Neuronal stem cell (in vitro differentiated cells): ENCODE measurements at places on chromosomes 11 and 22.

GRCh38 chr11:3178349-3178748 is 13.2 kb upstream of the OSBPL5 start:
- no peak for DNase-seq

GRCh38 chr11:116970485-116971292 is 127.5 kb downstream of the SIK3 start:
- DNase-seq = no peak

GRCh38 chr11:69817265-69818230 is 1.7 kb downstream of the FGF3 start:
- DNase-seq = no peak

GRCh38 chr11:26558190-26558589 is 13.9 kb downstream of the MUC15 start:
- DNase-seq = no peak

GRCh38 chr11:57940044-57940756 is 83.5 kb upstream of the OR9Q1 start:
- no peak for DNase-seq

GRCh38 chr11:407651-408123 is 7.1 kb downstream of the SIGIRR start:
- DNase-seq = no peak

- DNase-seq = no peak
Measured at GRCh38 chr22:21450320-21450831, 16.8 kb upstream of the TMEM191C start.

DNA sequence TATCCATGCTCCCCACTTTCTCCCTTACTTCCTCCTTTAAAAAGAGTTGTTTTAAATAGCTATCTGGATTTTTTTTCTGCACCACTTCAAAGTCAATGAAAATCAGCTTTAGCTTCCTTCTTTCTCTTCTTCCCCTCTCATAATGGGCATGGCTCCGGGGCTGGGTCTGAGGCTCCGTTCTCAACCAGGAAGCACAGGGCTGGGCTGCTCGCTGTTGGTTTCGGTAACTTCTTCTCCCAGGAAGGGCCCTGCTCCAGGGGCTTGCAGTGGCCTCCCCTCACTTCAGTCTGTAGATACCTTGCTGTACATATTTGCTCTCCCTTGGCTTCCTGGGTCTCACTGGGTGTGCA is 23.8 kb downstream of the MICAL2 start:
- no peak for DNase-seq

GRCh38 chr11:19723572-19724342 is 11.1 kb downstream of the NAV2 start:
- DNase-seq = no peak

GRCh38 chr22:48448821-48449220 is 1378.9 kb downstream of the BRD1 start:
- no peak for DNase-seq

DNA sequence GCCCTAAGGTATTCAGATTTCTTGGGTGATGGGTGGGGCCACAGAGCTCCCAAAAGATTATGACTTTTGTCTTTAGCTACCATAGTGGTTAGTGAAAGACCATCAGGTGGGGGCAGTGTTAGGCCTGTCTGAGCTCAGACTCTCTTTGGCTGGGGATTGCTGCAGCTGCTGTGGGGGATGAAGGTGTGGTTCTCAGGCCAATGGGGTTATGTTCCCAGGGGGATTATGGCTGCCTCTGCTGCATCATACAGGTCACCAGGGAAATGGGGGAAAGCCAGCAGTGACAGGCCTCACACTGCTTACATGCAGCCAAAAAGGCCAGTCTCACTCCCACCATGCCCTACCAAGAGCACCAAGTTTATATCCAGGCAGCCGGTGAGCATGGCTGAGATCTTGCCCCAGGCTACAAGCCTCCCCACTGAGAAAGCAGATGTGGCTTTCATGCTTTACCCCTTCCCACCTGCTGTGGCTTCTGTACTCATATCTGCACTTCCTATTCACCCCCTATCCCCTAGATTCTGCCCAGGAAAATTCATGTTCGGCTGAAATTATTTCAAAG is 24.8 kb downstream of the CNTF start:
- DNase-seq = no peak

- DNase-seq = no peak
Measured at GRCh38 chr22:37243402-37244113, 511 bp downstream of the RAC2 start.

DNA sequence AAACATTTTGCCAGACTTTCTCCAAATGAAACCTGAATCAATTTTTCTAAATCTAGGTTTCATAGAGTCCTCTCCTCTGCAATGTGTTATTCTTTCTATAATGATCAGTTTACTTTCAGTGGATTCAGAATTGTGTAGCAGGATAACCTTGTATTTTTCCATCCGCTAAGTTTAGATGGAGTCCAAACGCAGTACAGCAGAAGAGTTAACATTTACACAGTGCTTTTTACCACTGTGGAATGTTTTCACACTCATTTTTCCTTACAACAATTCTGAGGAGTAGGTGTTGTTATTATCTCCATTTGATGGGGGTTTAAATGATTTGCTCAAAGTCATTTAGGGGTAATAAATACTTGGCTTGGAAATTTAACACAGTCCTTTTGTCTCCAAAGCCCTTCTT is 9.6 kb downstream of the RAG1 start:
- no peak for DNase-seq
